Osteocyte (in vitro differentiated cells): ENCODE measurements at places on chromosomes 7 and 10. TPM values are rescaled to one million over a fixed set of nuclear protein-coding genes. Genes with fewer than 3 reads are reported as not detected.

Gene SORBS1
- 1.7 TPM in 2 replicates for total RNA-seq

Gene CABCOCO1
- 0.19 TPM in 1 of 2 replicates, not detected in the other for total RNA-seq

Gene ENKUR
- 0.62 and 1.6 TPM in 2 replicates for total RNA-seq

GRCh38 chr7:26060733-26061677 is 91.0 kb upstream of the NFE2L3 start:
- H3K4me1 ChIP-seq: no peaks in the 10 kb centered on the region
- no peaks in the 10 kb centered on the region for H3K36me3 ChIP-seq
- no peak overlapping the region for H3K4me3 ChIP-seq
- H3K27me3 ChIP-seq: peaks cover 20% of the 10 kb centered on the region
- DNase-seq: no peak
- no peak overlapping the region for H3K27ac ChIP-seq

DNA sequence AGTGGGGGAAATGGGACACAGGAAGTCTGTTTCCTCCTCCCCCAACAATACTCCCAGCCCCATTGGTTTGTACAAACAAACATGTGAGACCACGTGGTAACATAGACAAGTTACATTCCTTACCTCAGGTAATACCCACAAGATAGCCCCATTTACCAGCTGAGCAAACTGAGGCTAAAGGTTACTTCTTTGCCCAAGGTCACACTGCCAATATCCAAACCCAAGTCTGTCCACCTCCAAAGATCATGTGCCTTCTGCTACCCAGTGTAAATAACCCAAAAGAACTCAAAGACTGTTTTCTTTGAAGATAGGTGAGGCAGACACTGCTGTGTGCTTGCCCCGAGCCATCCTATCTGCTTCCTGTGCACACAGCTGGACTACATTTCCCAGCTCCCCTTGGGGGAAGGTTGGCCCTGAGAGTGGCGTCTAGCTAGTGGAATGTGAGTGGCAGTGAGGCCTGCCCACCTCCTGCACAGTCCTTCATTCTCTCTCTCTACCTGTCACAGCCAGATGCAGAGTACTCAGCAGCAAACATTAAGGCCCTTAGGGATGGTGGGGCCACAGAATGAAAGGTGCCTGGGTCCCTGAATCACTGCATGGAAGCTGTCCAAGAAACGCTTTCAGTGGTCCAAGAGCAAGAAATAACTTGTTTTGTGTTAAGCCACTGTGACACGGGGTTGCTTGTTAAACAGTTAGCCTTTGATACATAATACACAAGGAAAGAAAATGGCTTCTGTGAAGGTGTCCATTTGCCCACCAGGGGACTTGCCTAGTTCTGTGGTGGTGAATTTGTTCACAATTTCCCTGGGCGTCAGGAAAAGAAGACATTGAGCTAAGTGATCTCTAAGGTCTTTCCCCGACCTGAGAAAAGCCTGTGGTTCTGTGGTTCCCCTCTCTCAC is 257.7 kb upstream of the NFE2L3 start:
- DNase-seq: no peak
- H3K36me3 ChIP-seq: no peaks in the 10 kb centered on the region
- H3K27ac ChIP-seq: no peak overlapping the region
- peaks cover 67% of the 10 kb centered on the region for H3K27me3 ChIP-seq
- peaks cover 12% of the 10 kb centered on the region for H3K4me1 ChIP-seq
